SIG-M5 (cell line): ENCODE measurements at places on chromosomes 7 and 10.

DNA sequence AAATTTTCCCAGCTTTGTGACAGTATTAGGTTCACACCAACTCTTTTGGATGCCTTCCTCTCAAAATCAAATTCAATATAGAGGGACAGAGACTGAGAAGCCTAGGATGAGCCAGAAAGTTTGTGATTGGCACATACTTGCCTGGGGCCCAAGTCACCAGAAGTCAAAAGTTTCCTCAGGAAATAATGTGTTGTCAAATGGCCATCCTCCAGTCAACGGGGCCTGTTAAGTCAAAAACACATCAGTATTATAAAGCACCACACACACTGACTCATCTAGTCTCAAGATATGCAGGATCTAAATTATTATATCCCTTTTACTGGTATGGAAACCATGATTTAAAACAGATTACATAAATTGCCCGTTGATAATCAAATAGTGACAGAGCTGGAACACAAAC lies 158.1 kb downstream of the AHR start:
- DNase-seq = no peak

DNA sequence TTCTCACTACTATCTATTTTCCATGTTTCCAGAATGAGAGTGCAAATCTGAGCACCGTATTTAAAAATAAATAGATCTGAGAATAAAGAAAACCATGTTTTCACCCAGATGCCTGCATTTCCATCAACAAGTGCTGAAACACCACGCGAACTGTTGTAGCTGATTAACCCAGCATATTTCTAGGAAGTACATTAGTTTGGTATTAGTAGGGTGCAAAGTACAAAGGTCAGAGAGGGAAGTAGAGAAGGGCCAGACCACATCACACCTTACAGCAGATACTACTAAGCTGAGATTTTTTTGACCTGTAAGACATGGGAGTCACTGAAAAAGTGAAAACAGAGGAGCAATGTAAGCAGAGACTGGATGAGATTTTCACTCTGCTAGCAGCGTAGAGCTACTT lies 181.3 kb downstream of the IMMP2L start:
- no peak for DNase-seq

DNA sequence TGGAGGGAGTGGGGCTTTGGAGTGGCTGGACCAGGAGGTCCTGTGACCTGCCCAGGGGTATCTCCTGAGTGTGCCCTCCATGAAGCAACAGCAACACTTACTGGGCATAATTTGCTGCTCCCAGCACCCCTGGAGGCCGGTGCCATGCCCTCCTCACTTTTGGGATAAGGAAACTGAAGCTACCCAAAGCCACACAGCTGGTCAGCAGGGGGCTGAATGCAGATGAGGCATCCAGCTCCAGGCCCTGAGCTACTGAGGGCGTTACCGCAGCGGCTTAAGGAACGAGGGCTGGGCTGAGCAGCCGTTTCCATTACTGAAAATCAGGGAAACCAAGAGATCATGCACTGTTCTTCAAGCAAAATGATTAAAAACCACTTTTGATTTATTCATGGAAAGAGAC lies 408.9 kb downstream of the GLRX3 start:
- DNase-seq = no peak

DNA sequence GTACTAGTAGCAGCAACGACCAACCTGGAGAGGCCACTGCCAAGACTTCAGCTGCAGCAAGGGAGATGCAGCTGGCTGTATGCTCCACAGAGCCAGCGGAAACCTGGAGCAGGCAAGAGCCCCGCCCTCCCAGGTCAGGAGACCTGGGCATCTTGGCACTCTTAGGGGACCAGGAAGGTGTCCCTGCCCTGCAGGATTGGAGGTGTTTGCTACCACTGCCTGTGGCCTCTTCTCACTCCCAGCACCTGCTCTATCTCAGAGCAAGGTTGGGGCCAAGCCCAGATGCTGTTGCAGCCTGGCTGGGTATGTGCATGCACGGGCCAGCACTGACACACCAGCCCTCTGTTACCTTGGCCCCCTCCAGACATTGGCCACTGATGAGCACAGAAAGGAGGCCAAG lies 1512.8 kb downstream of the REEP3 start:
- DNase-seq = no peak

- no peak for DNase-seq
Observed at GRCh38 chr7:2611401-2611800, 20.4 kb upstream of the TTYH3 start.

GRCh38 chr10:69952821-69953221 lies 99.8 kb upstream of the MACROH2A2 start:
- DNase-seq = no peak

DNA sequence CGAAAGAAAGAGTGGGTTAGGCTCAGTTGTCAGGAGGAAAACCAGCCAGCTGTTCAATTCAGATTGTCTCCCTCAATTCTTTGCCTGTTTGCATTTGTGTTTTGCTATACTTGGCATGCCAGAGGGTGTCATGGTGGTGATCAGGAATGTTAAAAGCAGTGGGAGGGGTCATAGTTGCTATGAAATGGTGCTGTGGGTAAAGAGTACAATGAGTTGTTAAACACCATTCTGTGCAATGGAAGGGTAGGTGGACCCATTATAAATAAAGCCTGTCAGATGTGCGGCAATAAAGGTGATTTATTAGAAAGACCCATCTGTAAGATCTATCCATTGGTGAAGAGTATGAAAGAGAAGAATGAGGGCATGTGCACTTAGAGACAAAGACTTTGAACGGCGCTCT lies 82.2 kb downstream of the MRPL32 start:
- DNase-seq = no peak

DNA sequence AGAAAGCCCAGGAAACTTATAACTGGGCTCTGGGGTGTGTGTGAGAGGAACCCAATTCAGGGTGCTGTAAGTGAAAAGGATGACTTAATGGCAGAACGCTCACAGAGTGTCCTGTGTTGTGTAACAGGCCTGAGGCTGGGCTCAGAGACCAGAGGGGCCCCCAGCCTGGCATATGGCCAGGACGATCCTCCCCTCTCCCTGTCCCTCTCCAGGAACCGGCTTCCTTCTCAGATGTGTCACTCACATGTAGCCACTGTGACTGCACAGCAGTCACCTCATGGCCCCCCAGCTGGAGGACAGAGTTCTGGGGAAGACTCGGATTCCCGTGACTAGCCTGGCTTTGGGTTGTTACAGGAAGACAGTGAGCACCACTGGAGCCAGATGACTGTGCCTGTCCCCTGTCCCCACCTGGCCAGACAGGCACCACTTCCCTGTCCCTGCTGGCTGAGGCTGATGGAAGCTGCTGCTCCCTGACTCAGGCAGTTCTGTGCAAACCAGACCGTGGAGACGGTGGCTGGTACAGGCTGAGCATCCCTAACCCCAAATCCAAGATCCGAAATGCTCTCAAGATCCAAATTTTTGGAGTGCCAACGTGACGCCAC lies 220.5 kb downstream of the MLLT10 start:
- DNase-seq = no peak
